NCI-H1105 treated with DMSO at 0.1 percent for 48 hours (cell line): ENCODE measurements at places on chromosomes 7 and 10.

GRCh38 chr10:44860811-44861736 is 50.1 kb upstream of the TMEM72 start:
- DNase-seq = no peak

DNA sequence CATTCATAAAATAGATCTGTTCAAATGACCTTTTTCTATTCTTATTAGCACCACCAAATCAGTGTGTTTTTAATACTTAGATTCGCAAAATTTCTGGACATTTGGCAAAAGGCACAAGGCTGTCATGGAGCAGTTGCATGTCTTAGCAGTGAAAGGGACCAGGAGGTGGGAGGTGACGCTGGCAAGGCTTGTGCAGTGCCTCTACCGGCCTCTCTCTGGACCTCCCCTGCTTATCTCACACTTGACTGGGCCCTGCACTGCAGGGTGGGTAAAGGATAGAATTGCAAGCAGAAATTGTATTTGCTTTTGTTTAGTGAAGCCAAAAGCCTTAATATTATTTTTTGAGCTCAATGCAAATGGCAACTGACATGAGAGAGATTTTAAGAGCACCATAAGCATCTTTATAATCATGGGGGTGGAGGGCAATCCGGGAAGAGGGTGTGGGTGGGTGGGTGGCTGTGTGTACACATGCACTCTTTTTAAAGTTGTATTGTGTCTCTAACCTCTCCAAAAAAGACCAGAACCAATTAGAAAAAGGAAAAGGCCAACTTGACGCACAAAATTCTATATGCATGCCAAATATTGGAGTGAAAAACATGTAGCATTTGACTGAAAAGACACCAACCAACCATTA is 106.3 kb downstream of the WNT2 start:
- DNase-seq = no peak

- no peak for DNase-seq
Observed at GRCh38 chr7:92588561-92588960, 1.6 kb downstream of the FAM133B start.

DNA sequence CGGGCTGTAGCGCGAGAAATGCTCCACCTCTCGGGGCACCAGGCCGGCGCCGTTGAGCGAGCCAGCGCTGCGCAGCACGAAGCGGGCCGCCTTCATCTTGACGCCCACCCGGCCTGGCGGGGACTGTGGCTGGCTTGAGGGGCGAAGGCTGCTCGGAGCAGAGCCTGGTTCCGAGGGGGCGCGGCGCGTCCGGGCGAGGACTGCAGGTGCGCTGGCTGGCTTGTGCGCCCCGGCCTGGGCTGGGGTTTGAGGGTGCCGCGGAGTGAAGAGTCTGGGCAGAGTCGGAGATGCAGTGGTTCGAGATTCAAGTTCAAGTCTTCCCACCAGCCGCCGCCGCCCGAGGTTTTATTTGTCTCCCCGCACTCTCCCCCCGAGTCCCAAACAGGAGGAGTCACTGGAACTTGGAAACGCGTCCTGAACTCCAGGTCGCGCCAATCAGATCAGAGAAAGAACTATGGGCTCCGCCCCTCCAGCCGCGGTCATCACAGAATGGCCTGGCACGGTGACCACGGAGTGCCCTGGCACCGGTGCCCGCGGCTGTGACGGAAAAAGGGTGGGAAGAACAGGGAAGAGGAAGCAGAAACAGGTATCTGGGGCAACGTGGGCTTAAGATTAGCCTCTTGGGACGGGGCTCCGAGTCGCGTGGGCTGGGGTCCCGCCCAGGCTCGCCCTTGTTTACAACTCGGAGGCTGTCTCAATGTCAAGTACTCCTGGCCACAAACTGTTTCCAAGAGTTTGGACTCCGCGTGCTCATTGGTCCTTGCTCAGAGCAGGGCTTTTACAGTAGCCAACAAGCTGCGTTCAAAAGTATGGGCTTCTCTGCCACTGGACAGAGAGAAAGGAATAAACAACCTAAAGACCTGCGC is at the start of gene PDK4:
PDK4 (minus strand) TSS at position 319 of the 866 bp plus-strand sequence; CDS start at position 96, 223 bp downstream.
- DNase-seq = no peak

- peak; percentile 37 for DNase-seq
Observed at GRCh38 chr10:17643339-17643754, 604 bp upstream of the STAM start.

- DNase-seq = no peak
Observed at GRCh38 chr7:77430927-77431326, 14.8 kb upstream of the GSAP start.

- no peak for DNase-seq
Observed at GRCh38 chr7:91314591-91315323, 50.5 kb downstream of the FZD1 start.

- DNase-seq = no peak
Observed at GRCh38 chr10:132847856-132848255, 61.9 kb upstream of the NKX6-2 start.

- DNase-seq = no peak
Observed at GRCh38 chr10:11670381-11670780, 58.9 kb upstream of the USP6NL start.

DNA sequence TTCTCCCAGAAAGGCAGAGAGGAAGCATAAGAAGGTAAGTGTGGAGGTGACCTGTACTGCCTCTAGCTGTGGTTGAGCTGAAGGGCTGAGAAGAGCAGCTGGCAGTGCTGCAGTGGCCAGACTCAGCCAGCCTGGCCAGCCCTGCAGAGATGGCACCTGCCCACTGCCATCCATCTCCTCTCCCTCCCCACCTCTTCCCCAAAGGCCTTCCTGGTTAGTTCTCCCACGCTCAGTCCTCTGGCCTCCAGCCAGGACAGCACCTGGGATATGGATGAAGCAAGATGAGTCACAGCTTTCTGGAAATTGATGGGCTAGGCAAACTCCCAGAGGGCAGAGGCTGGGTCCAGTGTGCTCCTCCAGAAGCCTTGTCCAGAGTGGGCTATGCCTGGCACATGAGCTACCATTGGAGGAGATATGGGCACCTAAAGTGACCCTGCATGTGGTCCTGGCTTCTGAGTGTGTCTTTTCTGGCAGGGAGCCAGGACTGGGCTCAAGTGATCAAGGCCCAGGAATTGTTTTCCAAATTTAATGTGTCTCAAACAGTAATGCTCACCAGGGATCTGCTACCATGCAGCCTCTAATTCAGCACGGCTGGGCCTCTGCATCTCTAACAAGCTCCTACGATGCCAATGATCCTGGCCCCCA is 81.0 kb upstream of the CACUL1 start:
- DNase-seq = peak; percentile 32

DNA sequence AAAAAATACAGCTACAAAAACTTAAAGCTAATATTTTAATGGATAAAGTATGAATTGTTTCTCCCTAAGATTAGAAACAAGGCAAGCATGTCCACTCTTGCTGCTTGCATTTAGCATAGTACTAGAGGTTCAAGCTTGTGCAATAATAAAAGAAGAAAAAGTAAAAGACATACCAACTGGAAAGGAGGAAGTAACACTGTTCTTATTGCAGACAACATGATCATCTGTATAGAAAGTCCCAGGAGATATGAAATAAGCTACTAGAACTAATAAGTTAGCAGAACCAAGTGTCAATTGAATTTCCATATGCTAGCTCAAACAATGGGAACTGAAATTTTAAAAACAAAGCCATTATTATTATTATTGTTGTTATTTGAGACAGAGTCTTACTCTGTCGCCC is 20.0 kb upstream of the RABGEF1 start:
- DNase-seq = no peak

DNA sequence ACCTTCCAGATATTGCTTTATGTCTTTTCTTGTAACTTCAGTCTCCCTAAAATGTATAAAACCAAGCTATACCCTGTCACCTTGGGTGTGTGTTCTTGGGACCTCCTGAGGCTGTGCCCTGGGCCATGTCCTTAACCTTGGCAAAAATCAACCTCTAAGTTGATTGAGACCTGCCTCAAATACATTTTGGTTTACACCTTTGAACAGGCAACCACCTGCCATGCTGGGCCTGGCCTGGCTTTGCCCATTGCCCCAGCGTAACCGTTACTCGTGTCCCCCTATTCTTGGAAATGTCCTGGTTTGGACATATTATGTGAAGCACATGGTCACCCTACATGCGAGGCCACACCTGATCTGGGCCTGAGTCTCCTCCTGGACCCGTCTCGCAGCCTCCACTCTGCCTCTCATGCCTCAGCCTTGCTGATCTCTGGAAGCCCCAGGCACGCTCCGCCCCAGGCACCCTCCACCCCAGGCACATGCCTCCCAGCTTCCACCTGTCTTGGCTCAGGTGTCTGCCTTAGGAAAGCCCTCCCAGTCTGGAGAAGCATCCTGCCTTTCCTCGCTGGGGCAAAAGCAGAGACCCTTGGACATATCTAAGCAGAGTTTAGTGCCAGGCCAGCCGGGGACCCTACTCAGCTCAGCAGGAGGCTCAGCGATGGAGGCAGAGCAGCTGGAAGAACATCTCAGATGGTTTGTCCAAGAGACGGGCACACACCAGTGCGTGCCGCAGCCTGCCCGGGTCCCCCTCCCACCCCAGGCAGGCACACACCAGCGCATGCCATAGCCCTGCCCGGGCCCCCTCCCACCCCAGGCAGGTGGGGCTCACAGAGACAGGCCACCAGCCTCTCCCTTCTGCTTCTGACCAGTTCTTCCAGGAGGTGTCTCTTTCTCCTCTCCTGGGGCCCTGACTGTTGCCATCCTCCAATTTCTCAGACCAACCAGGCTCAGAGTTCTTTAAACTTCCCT is 4.0 kb upstream of the VIPR2 start:
- no peak for DNase-seq

DNA sequence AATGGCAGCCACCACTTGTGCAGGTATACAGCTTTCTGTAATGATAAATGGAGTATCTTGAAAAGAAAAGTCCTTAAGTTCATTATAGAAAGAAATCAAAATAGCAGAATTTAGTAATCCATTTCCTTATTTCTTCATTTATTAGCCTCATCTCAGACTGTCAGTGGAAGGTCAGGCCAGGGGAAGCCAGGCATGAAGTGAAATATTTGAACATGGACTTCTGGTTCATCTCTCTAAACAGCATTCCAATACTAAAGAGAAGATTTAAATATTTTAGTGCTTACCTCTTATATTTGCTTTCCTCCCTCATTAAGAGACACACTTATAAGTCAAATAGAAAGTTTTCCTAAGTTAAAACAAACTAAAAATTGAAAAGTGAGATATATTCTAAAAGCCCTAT is 26.8 kb downstream of the TRDMT1 start:
- DNase-seq = no peak

DNA sequence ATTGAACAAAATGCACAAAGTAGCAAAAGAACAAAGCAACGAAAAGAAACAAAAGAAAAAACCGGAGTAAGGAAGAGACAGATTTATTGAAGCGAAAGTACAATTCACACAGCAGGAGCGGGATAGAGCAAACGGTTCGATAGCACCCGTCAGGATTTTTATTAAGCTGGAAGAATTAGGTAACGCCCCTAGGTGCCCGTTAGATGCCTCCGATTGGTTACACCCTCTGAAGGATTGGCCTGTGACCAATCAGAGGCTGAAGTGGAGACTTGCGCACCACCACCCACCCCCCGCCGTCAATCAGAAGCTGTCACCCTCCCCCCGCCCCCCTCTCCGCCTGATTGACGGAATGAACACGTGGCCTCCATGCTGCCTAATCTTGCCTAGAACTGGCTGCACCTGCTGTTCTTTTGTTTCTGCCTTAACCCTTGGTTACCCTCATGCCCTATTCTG is 16.8 kb downstream of the OCM2 start:
- peak; percentile 64 for DNase-seq

GRCh38 chr7:116687801-116688201 is 15.8 kb downstream of the MET start:
- DNase-seq = no peak

DNA sequence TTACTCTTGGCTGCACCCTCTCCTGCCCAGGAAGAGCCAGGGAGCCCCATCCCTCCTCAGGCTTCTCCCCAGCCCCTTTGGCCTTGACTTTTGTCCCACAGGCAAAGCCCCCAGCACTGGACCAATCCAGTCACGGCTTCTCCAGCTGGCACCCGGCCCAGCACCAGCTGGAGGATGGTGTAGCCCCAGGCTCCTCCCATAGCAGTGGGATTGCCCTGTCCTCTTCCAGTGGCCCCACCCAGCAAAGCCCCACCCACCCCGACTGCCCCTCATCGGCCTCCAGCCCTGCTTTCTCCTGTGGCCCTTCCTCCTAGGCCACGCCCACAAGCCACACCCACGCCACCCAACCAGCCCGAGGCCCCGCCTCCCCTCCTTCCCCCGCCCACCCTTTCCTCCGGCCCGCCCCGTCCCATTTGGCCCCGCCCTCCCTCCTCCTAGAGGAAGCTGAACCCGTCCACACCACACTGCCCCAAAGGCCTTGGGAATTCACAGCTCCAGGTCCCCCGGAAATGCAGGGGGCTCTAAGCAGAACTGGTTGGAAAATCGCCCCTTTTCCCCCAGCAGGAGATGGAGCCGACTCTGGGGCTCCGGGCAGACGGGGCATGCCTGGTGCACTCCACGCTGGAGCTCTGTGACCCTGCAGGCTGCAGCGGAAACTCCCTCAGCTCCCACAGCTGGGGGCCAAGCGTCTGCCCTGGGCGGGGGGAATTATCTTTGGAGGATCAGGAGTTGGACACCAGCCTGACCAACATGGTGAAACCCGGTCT is 25.2 kb downstream of the GET4 start:
- DNase-seq = peak; percentile 16

- no peak for DNase-seq
Observed at GRCh38 chr7:118057404-118057803, 126.6 kb upstream of the LSM8 start.

DNA sequence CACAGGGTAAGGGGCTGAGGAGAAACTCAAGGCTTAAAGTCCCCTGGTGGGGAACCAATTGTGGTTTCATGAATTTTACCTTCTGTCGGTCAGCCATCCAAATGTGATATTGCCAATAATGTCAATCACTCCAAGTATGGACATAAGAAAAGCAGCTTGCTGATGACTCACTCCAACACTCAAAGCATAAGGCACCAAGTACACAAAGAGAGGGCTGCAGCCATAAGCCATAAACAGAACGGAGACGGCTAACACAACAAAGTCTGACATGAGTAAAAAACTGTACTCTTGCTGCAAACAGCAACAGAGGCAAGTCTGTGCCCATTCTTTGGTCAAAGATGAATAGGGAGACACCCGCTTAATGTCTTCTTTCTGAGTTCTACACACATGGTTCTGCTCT is 24.2 kb downstream of the IFIT5 start:
- DNase-seq = no peak

GRCh38 chr7:100402241-100402640 is 26.3 kb downstream of the ZCWPW1 start:
- no peak for DNase-seq

GRCh38 chr7:11327633-11328032 is 354.0 kb downstream of the PHF14 start:
- DNase-seq = peak; percentile 68

GRCh38 chr10:58384095-58384494 is 1.1 kb upstream of the TFAM start:
- no peak for DNase-seq

DNA sequence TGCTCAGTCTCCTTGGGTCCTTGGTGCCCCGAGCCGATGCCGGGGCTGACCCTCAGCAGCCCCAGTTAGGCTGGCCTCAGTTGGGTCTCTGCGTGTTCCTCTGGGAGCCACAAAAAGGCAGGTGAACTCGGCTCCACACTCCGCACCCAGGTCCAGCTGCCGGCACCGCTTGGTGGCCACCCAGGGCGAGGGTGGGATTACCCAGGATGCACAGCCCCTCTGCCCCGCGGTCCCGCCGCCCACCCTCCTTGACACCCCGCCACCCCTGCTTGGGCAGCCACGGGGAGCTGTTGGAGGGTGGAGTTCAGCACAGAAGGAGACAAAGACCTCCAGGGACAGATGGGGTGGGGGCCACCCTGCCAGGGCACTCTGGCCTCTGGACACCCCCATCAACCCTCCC is 17.7 kb downstream of the VENTX start:
- no peak for DNase-seq

GRCh38 chr7:52842202-52842900 is 193.1 kb upstream of the POM121L12 start:
- DNase-seq = no peak
